Right atrium auricular region (tissue), 2 donors: ENCODE measurements at places on chromosomes 12 and 14.

DNA sequence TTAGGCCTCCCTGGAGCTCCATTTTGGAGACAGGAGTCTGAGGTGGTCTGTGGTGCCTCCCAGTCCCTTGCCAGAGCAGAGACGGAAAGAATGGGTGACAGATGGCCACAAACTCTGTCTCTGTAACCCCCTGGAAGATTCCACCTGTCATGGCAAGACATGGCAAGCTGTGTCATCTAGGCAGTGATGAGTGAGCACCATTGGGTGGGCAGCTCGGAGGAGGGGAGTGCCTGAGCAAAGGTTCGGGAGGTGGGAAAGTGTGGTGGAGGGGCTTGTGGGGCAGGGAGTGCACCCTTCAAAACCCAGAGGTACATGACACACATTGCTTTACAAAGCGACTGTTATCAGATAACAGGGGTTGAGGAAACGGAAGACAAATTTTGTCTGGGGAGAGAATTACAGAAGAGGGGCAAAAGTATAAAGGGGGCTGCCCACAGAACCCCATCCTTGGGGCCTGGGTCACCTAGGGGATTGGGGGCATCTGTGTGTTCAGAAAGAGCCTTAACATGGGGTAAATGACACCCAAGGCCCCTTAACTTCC, 3.5 kb downstream of the RIN3 start:
- no peak for DNase-seq

- no peak for DNase-seq
These were observed 20.0 kb upstream of the TEAD4 start for GRCh38 chr12:2939191-2939590.

- no peak for DNase-seq
These were observed 27.7 kb downstream of the KRT18 start for GRCh38 chr12:52976574-52977071.

DNA sequence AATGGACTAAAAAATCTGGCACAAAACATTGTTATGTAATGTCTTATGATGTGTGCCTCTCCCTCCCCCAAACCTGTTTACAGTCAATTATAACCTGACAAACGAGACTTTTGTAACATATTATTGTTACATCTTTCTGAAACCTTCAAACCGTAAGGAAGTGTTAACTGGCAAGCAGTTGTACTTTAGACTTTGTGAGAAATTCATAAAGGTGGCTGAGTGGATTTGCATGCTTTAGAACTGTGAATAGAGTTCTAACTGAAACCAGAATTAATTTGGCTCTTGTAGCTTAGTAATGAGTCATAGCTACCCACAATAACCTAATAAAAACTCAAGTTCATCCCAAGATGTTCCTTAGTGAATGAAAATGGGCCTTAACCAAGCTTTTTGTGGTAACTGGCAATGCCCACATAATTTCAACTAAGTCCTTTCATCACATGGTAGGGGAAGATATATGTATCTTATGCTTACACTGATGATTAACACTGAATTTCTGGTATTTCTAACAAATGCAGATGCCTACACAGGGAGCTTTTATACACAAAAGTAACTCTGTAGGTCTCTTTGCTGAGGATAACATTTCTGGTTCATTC, 29.7 kb downstream of the RAD9B start:
- DNase-seq: no peak

GRCh38 chr14:95502381-95502950, 14.0 kb downstream of the SYNE3 start:
- DNase-seq: no peak

- DNase-seq: no peak
These were observed 2.2 kb downstream of the PDZRN4 start for GRCh38 chr12:41190338-41190737.

- DNase-seq: no peak
These were observed 831 bp upstream of the RPS6KA5 start for GRCh38 chr14:91061056-91061887.

GRCh38 chr14:76752744-76753143, 8.5 kb upstream of the VASH1 start:
- no peak for DNase-seq

- DNase-seq: no peak
These were observed 203.4 kb downstream of the TMX1 start for GRCh38 chr14:51443195-51444018.

GRCh38 chr14:99561864-99562263, 42.1 kb downstream of the CCDC85C start:
- no peak for DNase-seq

DNA sequence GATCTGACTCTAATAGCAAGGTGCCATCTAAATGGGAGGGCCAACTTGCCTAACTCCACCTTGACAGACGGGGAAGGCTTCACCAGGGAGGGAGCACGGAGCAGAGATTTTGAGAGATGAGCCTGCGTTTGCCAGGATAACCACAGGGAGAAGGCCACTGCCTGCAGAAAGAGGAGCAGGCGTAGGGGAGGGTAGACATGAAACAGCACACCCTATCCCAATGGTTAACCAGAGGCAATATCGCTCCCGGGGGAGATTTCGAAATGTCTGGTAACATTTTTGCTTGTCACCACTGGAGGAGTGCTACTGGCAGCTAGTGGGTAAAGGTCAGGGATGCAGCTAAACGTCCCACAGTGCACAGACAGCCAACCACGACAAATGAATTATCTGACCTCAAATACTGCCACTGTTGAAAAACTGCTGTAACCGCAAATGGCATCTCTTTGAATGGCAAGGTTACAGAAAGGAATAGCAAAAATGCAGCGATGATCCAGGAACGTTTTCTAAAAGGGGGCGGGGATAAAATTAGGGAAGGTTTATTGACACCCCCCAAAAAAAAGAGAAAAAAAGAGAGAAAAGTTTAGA, 126.0 kb upstream of the ATF7IP start:
- DNase-seq: peak; percentile 65

GRCh38 chr12:100566887-100567637, 6.4 kb upstream of the GAS2L3 start:
- DNase-seq: no peak

- no peak for DNase-seq
These were observed 98.7 kb downstream of the GAS2L3 start for GRCh38 chr12:100672075-100672592.

DNA sequence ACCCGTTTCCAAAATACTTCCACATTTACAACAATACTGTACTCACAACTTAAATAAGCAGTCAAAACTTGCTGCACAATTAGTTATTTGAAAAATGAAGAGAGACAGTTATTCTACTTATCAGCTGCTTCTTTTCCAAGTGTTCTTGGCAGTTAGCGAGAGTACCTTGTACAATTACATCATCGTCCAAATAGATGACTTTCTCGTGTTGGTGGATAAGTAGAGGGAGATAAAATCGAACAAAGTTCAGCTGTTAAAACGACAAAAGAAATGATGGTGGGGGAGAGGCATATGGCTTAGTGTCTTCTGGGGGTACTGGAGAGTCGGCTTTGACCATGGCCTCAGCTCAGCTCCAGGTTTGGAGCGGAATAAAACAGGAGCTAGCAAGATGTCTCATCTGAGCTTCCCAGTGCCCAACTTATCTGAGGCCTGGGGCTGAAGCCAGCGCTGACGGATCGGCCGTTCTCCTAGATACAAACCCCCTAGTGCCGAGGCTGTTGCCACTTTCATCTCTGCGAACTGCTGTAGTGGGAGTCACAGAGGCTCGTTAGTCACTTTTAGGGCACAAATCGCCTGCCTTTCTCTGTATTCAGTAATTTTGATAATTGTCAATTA, 31.7 kb downstream of the TDG start:
- DNase-seq: peak; percentile 86
